CD14-positive monocyte (primary cell): ENCODE measurements at places on chromosomes 1 and 21. TPM values are rescaled to one million over a fixed set of nuclear protein-coding genes. Genes with fewer than 3 reads are reported as not detected.
A peak's percentile ranks its signal among the peaks of the same experiment; 100 is the strongest.

GRCh38 chr1:215394084-215394991 is 172.8 kb upstream of the KCTD3 start:
- H3K36me3 ChIP-seq, result no peaks in the 10 kb centered on the region
- H3K27ac ChIP-seq, result no peak overlapping the region
- no peaks in the 10 kb centered on the region for H3K27me3 ChIP-seq
- H3K4me1 ChIP-seq, result no peaks in the 10 kb centered on the region

GRCh38 chr21:42435833-42436232 is 32.1 kb downstream of the UBASH3A start:
- DNase-seq, result no peak
- H3K4me3 ChIP-seq, result no peak overlapping the region
- H3K36me3 ChIP-seq, result no peaks in the 10 kb centered on the region

- H3K36me3 ChIP-seq, result peaks cover 21% of the 10 kb centered on the region
- no peak for DNase-seq
- no peaks in the 10 kb centered on the region for H3K27me3 ChIP-seq
- peak overlapping the region; percentile 94 for H3K4me3 ChIP-seq
These were observed 1.2 kb downstream of the ARHGEF2 start for GRCh38 chr1:155976913-155977689.

- H3K4me1 ChIP-seq, result no peaks in the 10 kb centered on the region
- H3K4me3 ChIP-seq, result no peak overlapping the region
- H3K36me3 ChIP-seq, result no peaks in the 10 kb centered on the region
These were observed 184.2 kb downstream of the SLC44A5 start for GRCh38 chr1:75426688-75427087.

- no peak overlapping the region for H3K4me3 ChIP-seq
- H3K4me1 ChIP-seq, result no peaks in the 10 kb centered on the region
- H3K27ac ChIP-seq, result no peak overlapping the region
- no peak for DNase-seq
- no peaks in the 10 kb centered on the region for H3K27me3 ChIP-seq
These were observed 131.4 kb downstream of the ST6GALNAC5 start for GRCh38 chr1:76998582-76999223.

- peak; percentile 91 for DNase-seq
- H3K36me3 ChIP-seq, result no peaks in the 10 kb centered on the region
- H3K27me3 ChIP-seq, result no peaks in the 10 kb centered on the region
- no peak overlapping the region for H3K4me3 ChIP-seq
- peaks cover 18% of the 10 kb centered on the region for H3K4me1 ChIP-seq
- peak overlapping the region; percentile 56 for H3K27ac ChIP-seq
These were observed 122.8 kb upstream of the IVNS1ABP start for GRCh38 chr1:185439727-185440415.

- peak overlapping the region; percentile 89 for H3K4me3 ChIP-seq
- H3K27me3 ChIP-seq, result no peaks in the 10 kb centered on the region
- peaks cover 96% of the 10 kb centered on the region for H3K4me1 ChIP-seq
- H3K27ac ChIP-seq, result peak overlapping the region; percentile 87
- H3K36me3 ChIP-seq, result no peaks in the 10 kb centered on the region
These were observed 1.5 kb downstream of the S100A8 start for GRCh38 chr1:153389401-153389800.

DNA sequence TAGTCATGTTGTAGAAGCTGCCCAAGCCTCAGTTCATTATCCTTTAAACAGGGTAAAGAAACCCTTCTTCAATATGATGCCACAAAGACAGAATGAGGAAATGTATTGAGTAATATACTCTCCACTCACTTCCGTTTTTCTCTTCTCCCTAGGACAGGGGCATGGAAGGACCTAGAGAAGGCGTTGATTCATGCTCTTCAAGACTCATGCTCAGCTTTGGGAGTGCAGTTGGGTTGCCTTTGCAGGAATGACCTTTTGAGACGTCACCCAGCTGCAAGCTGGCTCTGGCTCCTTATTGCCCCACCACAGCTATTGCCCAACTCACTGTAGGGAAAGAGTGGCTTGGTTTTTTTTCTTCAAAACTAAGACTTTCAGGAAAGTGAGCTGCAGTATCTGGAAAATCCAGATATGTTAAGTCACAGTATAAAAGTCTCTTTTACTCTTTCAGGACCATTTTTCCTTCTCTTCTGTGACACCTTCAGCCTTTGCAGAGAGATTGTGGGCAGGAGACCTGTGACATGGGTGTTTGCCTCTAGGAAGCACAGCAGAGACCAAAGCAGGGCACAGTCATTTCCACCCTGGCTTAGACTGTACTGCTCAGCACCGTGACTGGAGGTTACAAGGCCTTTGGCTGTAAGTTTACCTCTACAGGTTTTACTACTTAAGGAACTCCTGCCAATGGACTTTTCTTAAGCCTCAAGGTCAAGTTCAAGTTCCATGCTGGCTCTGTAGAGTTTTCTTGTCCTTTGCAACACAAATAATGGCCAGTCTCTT is 39.5 kb downstream of the XCL2 start:
- H3K36me3 ChIP-seq, result no peaks in the 10 kb centered on the region
- no peak overlapping the region for H3K4me3 ChIP-seq
- peak overlapping the region; percentile 86 for H3K27ac ChIP-seq
- no peaks in the 10 kb centered on the region for H3K27me3 ChIP-seq

- peaks cover 22% of the 10 kb centered on the region for H3K36me3 ChIP-seq
- H3K4me1 ChIP-seq, result peaks cover 6% of the 10 kb centered on the region
- H3K27me3 ChIP-seq, result no peaks in the 10 kb centered on the region
- H3K27ac ChIP-seq, result no peak overlapping the region
- H3K4me3 ChIP-seq, result no peak overlapping the region
These were observed 6.3 kb downstream of the PTBP2 start for GRCh38 chr1:96727860-96728259.

DNA sequence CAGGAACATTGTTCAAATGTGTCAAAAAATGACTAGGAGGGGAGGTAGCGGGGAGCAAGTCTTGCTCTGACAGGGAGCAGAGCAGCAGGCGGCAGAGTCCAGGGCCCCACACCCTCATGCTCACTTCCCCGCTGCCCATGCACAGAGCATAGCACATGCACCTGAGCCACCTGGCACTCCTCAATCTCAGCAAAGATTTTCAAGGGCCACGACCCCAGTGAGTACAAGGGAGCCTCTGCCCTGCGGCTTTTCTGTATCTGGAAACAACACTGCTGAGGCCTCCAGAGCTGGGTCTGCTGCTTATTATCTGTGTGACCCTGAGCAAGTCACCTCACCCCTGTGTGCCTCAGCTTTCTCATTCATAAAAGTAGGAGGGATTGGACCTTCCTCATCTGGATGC is 1.1 kb upstream of the GJB3 start:
- peaks cover 25% of the 10 kb centered on the region for H3K27me3 ChIP-seq
- no peak overlapping the region for H3K4me3 ChIP-seq
- DNase-seq, result no peak

DNA sequence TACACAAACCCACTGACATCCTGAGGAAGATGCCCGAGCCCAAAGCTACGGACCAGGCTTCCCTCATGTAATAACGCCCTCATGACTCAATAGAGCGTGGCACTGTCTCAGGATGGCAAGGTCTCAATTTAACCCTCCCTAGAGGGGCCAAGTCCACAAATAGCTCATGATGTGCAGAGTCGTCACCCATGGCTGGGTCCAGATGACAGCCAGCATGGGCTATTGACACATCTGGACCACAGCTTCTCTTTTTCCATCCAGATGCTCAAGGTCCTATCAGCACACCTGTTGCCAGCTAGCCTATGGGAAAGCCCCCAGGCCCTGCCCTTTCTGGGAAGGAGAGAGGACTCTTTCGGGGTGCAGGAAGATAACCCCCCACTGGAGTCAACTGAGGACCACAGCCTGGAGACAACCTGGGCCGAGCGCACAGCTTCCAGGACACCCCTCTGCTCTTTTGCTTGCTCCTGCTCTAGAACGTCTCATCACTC is 2.8 kb downstream of the LAPTM5 start:
- peak overlapping the region; percentile 96 for H3K4me3 ChIP-seq
- H3K27ac ChIP-seq, result peak overlapping the region; percentile 74
- peaks cover 84% of the 10 kb centered on the region for H3K4me1 ChIP-seq
- peaks cover 36% of the 10 kb centered on the region for H3K36me3 ChIP-seq
- H3K27me3 ChIP-seq, result no peaks in the 10 kb centered on the region

GRCh38 chr1:50700214-50700613 is 259.9 kb downstream of the FAF1 start:
- H3K27ac ChIP-seq, result no peak overlapping the region
- no peaks in the 10 kb centered on the region for H3K27me3 ChIP-seq
- no peaks in the 10 kb centered on the region for H3K36me3 ChIP-seq
- H3K4me3 ChIP-seq, result no peak overlapping the region
- DNase-seq, result no peak

DNA sequence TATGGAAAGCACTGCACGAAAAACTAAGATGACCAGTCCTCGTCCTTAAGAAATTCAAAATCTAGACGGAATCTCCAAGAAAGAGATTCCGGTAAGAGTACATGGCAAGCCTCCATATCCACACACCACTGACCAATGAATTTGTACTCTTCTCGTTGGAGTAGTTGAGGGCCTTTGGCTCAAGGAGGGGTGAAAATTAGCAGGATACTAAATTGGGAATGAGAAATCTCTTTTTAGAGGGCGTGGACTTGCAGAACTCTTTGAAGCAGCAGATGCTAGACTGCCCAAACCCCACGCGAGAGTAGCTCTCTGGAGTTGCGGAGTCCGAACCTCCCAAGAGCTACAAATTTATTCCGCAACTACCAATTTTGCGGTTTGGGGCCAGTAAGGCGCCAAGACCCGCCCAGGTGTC is 872 bp upstream of the PPP2R5A start:
- H3K27me3 ChIP-seq, result no peaks in the 10 kb centered on the region
- no peaks in the 10 kb centered on the region for H3K36me3 ChIP-seq
- H3K4me3 ChIP-seq, result peak overlapping the region; percentile 99
- peak overlapping the region; percentile 91 for H3K27ac ChIP-seq

- no peak for DNase-seq
- no peak overlapping the region for H3K4me3 ChIP-seq
- no peaks in the 10 kb centered on the region for H3K36me3 ChIP-seq
- H3K27me3 ChIP-seq, result no peaks in the 10 kb centered on the region
- no peaks in the 10 kb centered on the region for H3K4me1 ChIP-seq
These were observed 334.8 kb downstream of the RPS6KC1 start for GRCh38 chr1:213385806-213386324.

DNA sequence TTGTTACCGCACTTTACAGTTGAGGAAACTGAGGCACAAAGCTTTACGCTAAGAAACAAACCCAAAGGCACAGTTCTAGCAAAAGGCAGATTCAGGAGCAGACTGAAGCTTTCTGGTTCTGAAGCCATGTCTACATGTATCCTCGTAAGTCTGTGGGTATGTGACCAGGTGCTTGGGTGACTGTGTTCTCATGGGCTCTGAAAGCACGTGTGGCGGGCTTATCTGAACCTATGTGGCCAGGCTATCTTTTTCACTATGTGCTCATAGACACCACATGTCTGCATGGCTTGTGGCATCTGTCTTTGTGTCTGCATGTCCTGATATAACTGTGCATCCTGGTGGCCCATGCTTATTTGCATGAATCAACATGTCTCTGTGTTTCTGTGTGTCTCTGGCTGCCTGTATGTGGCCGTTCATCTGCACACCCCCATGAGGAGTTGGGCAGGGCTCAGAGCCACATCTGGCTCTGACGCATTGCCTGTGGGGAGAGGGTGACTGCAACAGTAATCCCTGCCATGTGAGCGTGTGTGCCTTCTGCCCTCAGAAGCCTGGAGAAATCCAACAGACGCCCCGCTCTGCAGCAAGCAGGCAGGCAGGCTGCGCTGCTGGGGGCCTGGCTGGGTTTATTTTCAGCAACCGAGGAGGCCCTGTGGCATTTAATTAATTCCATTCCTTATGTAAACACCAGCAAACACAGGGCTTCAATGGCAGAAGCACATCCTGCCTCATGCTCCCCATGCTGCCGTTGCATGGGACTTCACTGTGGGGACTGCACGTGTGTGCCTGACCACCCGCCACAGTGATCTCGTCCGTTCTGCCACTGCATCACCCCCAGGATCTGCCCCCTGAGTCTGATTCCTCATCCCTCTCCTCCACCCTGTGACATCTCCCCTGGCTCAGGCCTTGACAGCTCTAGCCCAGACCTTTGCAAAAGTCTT is 115.4 kb downstream of the TRABD2B start:
- H3K27me3 ChIP-seq, result no peaks in the 10 kb centered on the region
- no peak overlapping the region for H3K4me3 ChIP-seq
- H3K4me1 ChIP-seq, result no peaks in the 10 kb centered on the region
- no peak for DNase-seq
- H3K27ac ChIP-seq, result no peak overlapping the region

- peaks cover 6% of the 10 kb centered on the region for H3K27me3 ChIP-seq
- H3K4me1 ChIP-seq, result peaks cover 46% of the 10 kb centered on the region
- H3K36me3 ChIP-seq, result no peaks in the 10 kb centered on the region
- no peak overlapping the region for H3K4me3 ChIP-seq
- no peak overlapping the region for H3K27ac ChIP-seq
These were observed 4.0 kb downstream of the ABCG1 start for GRCh38 chr21:42222821-42223390.

DNA sequence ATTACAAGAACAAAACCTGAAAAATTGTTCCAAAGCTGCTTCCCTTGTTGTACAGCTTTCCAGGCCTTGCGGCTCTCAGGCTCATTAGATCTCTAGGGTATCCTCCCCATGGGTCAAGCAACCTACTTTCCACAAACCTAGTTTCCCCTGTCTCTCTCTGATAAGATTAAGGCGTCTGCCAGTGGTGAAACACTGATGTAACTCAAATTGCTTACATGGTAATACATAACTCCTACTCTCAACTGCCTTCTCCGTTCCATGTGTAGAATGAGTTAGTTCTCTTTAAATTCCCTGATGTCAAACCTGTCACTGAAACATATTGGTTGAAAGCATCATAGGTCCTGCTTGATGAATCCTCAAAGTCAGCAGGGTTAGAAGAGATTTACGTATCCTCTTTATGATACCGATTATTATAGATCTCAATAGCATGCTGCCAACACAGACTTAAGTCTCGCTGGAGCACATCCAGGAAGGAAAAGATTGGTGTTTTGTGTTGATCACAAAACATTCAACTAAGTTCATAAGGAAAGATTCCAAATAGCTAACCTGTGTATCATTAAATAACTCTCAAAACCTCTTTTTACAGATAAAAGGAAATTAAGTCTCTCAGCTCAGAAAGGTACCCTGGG is 10.6 kb downstream of the PPP1R15B start:
- H3K4me1 ChIP-seq, result peaks cover 7% of the 10 kb centered on the region
- H3K27me3 ChIP-seq, result no peaks in the 10 kb centered on the region
- no peak overlapping the region for H3K27ac ChIP-seq
- no peak overlapping the region for H3K4me3 ChIP-seq

DNA sequence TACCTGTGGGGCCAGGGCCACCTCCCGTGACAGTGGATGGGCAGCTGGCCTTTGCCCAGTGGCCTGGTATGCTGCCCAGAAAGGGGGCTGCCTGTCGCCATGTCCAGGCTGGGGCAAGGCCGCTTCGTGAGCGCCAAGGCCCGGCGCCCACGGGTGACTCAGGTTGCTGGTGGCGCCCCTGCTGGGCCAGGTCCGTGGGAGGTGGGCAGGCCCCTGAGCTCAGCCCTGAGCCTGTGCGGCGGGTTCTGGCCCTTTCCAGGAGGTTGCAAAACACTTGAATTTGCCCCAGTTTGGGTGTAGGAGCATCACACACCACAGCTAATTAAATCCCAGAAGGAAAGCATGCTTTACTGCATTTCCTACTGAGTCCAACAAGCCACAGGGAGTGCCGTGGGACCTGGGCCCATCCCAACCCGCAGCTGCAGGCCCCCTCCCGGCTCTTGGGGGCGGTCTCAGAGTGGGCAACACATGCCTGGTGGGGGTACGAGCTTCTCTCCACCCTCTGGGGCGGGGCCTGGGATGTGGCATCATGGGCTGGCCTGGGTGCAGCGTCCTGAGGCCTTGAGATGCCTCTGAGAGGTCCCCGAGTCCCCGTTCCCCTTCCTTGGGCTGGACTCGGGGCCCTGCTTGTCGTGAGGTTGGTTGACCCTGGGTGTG is 159.8 kb downstream of the PEX14 start:
- peaks cover 5% of the 10 kb centered on the region for H3K27me3 ChIP-seq
- no peak overlapping the region for H3K4me3 ChIP-seq
- no peaks in the 10 kb centered on the region for H3K4me1 ChIP-seq
- H3K27ac ChIP-seq, result no peak overlapping the region
- DNase-seq, result no peak

AKT3 gene
- polyA plus RNA-seq, result 0.39 and 1.7 TPM in 2 replicates

TNFRSF8 gene
- 11.8 TPM for polyA plus RNA-seq

CD5L gene
- polyA plus RNA-seq, result not detected

PRKAA2 gene
- polyA plus RNA-seq, result not detected

VPS13D gene
- 3.6 TPM for polyA plus RNA-seq

SIK1 gene
- 7.4 and 66.4 TPM in 2 replicates for polyA plus RNA-seq
